ENCODE measurements at places on chromosomes 1 and 21. TPM values are rescaled to one million over a fixed set of nuclear protein-coding genes. Genes with fewer than 3 reads are reported as not detected.

The KCNQ4 gene
- total RNA-seq = 0.08 TPM

The OR14A16 gene
- total RNA-seq = not detected

The KCNK2 gene
- total RNA-seq = 1.7 TPM

The FNDC5 gene
- 0.24 TPM for total RNA-seq

The MAST2 gene
- 11.7 TPM for total RNA-seq

Measured in epithelial cell of alveolus of lung (primary cell).